ENCODE measurements at places on chromosomes 1 and 21. TPM values are rescaled to one million over a fixed set of nuclear protein-coding genes. Genes with fewer than 3 reads are reported as not detected.

DNA sequence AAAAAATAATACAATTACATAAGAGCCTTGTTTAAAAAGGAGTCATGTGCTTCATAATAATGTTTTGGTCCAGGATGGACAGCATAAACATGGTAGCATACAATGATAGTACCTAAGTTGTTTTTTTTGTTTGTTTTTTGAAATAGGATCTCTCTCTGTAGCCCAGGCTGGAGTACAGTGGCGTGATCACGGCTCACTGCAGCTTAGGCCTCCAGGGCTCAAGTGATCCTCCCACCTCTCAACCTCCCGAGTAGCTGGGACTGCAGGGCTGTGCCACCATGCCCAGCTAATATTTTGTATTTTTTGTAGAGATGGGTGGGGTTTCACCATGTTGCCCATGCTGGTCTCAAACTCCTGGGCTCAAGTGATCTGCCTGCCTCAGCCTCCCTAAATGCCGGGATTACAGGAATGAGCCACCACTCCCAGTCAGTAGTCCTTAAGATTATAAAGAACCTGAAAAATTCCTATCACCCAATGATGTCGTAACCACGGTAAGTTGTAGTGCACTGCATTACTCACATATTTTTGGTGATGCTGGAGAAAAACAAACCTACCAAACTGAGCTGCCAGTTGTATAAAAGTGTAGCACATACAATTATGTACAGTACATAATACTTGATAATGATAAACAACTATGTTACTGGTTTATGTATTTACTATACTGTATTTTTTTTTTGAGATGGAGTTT, 22.4 kb upstream of the RCOR3 start:
- DNase-seq: no peak

DNA sequence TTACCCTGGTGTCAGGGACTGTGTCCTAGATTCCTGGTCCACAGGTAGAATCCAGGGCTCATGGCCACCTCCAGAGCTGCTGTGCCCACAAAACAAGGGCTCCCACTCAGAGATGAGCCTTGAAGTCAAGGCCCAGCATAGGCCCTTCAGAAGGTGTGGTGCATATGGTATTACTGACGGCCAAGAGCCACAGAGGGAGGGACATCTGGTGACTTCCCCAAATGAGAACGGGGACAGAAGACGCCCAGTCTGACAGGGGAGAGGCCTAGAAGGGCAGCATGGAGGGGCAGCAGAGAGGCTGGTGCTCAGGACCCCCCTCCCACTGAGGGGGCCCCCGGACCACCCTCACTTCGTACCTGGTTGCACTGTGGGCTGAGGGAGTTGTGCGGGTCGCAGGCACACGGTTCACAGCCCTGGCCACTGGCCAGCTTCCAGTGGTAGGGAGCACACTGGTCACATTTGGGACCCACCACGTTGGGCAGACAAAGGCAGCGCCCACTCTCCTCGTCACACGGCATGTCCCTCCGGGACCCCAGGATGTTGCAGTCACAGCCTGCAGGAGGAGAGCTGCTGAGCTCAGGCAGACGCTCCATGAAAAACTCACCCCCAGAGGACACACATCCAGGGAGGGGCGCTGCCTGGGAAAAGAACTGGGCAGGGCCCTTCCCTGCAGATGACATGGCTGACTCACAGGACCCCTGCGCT, 25.0 kb downstream of the LAMB3 start:
- DNase-seq: no peak

GRCh38 chr1:205834751-205835150, 15.2 kb downstream of the PM20D1 start:
- no peak for DNase-seq

The LRRC7 gene
- 0.32 TPM for total RNA-seq

DNA sequence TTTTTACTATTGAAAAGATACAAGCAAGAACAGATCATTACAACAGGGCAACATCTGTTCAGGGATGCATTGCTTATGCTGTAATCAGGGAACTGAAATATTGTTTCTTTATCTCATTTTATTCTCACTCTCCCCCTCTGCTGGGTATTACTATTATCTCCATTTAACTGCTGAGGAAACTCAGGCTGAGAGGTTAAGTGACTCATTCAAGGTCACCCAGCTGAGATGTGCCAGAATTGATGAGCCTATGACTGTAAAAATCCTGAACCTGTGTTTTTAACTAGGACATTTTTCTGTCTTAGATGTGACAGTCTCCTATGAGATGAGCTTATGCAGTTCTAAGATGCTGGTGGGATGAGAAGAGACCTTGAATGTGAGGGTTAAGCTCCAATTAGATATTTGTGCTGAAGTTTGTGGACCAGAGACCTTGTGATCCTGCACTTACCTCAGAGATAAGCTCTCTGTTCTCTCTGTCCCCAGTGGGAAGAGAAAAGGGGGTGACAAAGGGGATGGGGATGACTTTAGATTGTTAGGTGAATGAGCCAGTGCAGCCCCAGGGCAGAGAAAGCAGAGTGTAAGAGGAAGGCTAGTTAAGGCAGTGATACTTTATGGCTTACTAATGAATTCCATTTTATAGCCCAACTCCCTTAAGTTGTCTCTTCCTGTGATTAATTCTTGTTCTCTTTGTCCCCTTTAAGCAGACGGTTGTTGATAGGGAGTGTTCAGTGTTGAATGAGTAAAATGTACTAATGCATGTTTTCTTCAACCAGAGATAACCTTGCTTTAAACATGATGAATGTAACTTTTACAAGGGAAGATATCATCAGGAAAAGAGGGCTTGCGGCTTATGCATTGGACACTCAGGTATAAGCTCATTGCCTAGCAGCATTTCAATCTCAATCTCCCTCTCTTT, 111.4 kb downstream of the HLX start:
- DNase-seq: no peak

DNA sequence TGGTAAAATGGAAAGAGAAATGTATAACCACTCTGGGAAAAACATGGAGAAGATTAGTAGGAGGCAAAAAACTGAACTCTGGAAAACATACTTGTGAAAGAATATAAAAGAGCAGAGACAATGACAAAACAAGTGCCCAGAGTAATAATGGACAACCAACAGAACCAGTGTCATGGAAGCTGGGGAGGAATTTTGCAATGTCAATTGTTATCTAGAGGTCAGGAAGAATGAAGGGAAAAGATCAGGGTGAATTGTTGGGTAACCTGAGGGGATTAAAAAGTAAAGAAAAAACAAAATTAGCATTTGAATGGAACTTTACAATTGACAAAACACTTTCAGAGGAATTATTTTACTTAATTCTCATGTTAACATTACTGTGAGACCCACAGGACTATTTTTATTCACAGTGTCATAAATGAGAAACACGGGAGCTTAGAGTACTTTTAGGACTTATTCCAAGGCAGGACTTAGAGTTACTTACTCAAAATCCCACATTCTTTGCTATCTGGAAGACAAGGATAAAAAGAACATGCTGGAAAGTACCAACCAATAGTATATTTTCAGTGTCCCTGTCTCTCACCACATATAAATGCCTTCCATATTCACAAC, 19.5 kb downstream of the JAM2 start:
- DNase-seq: no peak

GRCh38 chr1:93120614-93121013, 41.5 kb downstream of the MTF2 start:
- no peak for DNase-seq

GRCh38 chr1:30317921-30318320, 405.5 kb downstream of the MATN1 start:
- DNase-seq: no peak

The TAF5L gene
- 21.7 TPM for total RNA-seq

The PBXIP1 gene
- 65.0 TPM for total RNA-seq

- DNase-seq: no peak
These were observed 9.4 kb downstream of the KDM5B start for GRCh38 chr1:202798792-202799331.

The EVI5 gene
- 33.6 TPM for total RNA-seq

The LCA5L gene
- 2.6 TPM for total RNA-seq
